COR-L47 (cell line): ENCODE measurements at places on chromosomes 7 and 10.

- DNase-seq, result peak; percentile 97
Observed at GRCh38 chr7:48786951-48787350, 137.4 kb upstream of the CDC14C start.

DNA sequence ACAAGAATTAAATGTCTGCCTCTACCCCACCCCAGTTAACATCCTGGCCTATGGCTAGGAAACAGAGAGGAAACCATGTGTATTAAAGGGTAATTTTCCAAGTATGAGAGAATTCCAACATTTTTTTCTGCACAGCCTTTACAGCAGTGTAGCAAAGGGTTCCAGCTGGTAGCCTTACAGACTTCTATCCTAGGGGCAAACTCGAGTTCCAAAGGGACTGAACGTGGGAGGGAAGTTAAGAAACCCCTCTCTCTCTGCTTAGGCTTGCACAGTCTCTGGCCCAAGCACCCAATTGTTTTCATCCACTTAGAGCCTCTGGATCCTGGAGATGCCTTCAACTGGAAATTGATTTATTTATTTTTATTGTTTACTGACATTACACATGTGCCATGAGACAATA lies 60.3 kb downstream of the SLC16A12 start:
- DNase-seq, result no peak

DNA sequence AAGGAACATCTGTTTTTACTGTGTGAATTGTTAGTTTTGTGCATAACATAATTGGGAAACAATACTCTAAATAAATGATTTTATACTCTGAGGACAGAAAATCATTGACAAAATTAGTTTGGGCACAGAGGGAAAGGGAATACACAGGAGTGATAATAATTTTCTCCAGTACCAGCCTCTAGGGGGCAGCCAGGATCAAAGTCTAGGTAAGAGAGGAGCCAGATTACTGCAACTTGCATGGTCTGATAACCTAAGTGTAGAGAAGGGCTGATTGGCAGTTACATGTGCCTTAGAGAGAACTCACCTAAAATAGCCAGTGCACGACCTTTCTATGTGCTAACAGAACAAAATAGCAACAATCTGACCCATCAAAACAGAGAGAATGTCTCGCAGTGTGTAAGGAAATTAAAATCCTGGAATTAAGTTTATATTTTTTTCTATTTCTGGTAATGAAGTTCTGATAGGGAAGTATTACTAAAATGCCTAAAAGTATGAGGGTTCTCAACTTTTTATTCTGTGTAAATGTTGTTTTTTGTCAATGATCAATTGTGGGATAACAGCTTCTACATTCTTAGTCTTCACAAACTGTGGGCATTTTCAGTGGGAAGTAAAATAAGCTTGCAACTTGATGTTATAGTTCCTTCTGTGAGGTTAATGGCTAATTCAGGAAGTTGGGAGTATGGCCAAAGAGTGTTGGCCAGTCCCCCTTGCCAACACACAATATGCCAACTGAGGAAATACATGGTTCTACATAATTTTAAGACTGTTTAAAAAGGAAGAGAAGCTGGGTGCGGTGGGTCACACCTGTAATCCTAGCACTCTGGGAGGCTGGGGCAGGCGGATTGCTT lies 66.4 kb downstream of the EXOC6 start:
- DNase-seq, result peak; percentile 26

DNA sequence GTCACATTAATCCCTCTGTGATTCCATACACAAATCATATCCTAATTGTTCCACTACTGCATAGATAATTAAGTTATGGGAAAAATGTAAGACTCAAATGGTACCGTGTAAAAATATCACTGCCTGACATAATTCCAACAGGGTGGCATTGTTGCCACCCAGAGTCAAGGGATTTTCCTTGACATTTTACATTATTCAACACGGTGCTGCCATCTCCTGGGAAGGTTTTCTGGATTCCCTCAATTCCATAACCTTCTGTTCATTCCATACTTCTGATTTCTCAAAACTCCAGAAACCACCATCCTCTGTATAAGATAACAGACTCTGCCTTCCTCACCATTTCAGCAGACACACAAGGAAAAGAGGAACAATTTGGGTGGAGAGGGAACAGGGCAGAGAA lies 495.9 kb downstream of the XPNPEP1 start:
- DNase-seq, result no peak

- no peak for DNase-seq
Observed at GRCh38 chr10:117455346-117455745, 80.1 kb upstream of the PDZD8 start.

GRCh38 chr10:45136256-45136655 lies 135.5 kb downstream of the ZNF22 start:
- no peak for DNase-seq

GRCh38 chr7:144488977-144489376 lies 85.5 kb upstream of the NOBOX start:
- DNase-seq, result no peak

GRCh38 chr7:32103361-32103760 lies 33.2 kb upstream of the PDE1C start:
- no peak for DNase-seq

GRCh38 chr10:31742255-31742654 lies 186.4 kb downstream of the ARHGAP12 start:
- no peak for DNase-seq

DNA sequence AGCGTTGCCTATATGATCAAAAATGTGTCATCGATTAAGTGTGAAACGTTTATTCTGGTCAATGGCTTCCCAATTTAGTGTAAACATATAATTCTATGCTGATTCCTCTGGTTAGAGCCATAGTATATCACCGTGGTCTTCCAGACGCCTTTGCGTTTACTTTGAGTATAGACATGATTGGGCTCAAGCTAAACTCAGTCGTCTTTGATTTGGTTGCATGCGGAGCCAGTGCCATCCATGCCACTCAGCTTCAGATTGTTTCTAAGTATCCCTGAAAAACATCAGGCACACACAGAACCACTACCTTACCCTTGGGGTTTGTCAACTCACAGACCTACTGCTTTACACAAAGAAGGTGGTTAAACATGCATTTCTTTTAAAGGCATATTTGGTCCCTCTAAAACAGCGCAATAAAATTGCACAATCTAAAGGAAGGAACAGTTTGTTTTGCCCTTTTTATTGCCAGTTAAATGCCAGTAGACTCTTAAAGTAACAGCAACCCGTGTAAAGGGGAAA lies 273.6 kb upstream of the KLF6 start:
- DNase-seq, result no peak
